ENCODE measurements at places on chromosomes 5 and 9. TPM values are rescaled to one million over a fixed set of nuclear protein-coding genes. Genes with fewer than 3 reads are reported as not detected.

Gene LCN9
- total RNA-seq, result not detected

Gene SLC36A3
- total RNA-seq, result not detected

Gene HTR4
- not detected for total RNA-seq

Gene FAM221B
- total RNA-seq, result not detected

Gene ZNF300
- total RNA-seq, result 5.9 TPM

Gene TMEM8B
- 3.8 TPM for total RNA-seq

Gene DMRTA1
- 0.50 TPM for total RNA-seq

Gene NME5
- total RNA-seq, result 5.5 TPM

Gene C5orf52
- not detected for total RNA-seq

Gene OR1Q1
- 0.17 TPM for total RNA-seq

Gene PRR16
- total RNA-seq, result 3.2 TPM

Gene ANKS6
- total RNA-seq, result 6.2 TPM

Gene PCDHGC5
- 1.8 TPM for total RNA-seq

Gene WDR31
- 2.0 TPM for total RNA-seq

Gene DUSP1
- total RNA-seq, result 64.4 TPM

Gene ADAMTSL2
- not detected for total RNA-seq

Gene MVB12B
- total RNA-seq, result 6.6 TPM

Gene IL7R
- 1.0 TPM for total RNA-seq

Gene PCDHA1
- 0.26 TPM for total RNA-seq

Gene SV2C
- 0.26 TPM for total RNA-seq

Gene LRRC26
- total RNA-seq, result not detected

Gene PCDHA6
- 0.67 TPM for total RNA-seq

Gene GAS1
- total RNA-seq, result 1.7 TPM

Gene PCDHB8
- 0.16 TPM for total RNA-seq

Gene C1QTNF3
- total RNA-seq, result 1.8 TPM

Gene SLC38A9
- total RNA-seq, result 62.5 TPM

Gene FOXD4L6
- total RNA-seq, result 1.0 TPM

Gene FAXDC2
- total RNA-seq, result 2.5 TPM

Gene ABCA2
- 19.8 TPM for total RNA-seq

Gene TERT
- not detected for total RNA-seq

Gene FAM153A
- total RNA-seq, result under 0.01 TPM

Gene IFNK
- not detected for total RNA-seq

Gene DCAF12
- 30.6 TPM for total RNA-seq

Gene ENHO
- total RNA-seq, result not detected

Gene LRRC70
- 1.2 TPM for total RNA-seq

Gene CDH9
- not detected for total RNA-seq

Gene IL3
- not detected for total RNA-seq

Gene HTR1A
- total RNA-seq, result not detected

Gene OTULINL
- total RNA-seq, result 0.33 TPM

Gene NACC2
- total RNA-seq, result 12.6 TPM

Gene FAM151B
- 0.83 TPM for total RNA-seq

Gene PCDHA12
- total RNA-seq, result 6.8 TPM

Gene STK32A
- total RNA-seq, result not detected

Gene DAB2
- total RNA-seq, result 45.8 TPM

Gene INSL6
- not detected for total RNA-seq

Gene SPINK13
- total RNA-seq, result not detected

Gene PHF24
- 0.67 TPM for total RNA-seq

Gene CRB2
- total RNA-seq, result not detected

Gene SOX30
- not detected for total RNA-seq

Gene FAT2
- 137 TPM for total RNA-seq

Measured in mammary epithelial cell (primary cell).